Fibroblast of lung (primary cell): ENCODE measurements at places on chromosomes 5 and 9.

DNA sequence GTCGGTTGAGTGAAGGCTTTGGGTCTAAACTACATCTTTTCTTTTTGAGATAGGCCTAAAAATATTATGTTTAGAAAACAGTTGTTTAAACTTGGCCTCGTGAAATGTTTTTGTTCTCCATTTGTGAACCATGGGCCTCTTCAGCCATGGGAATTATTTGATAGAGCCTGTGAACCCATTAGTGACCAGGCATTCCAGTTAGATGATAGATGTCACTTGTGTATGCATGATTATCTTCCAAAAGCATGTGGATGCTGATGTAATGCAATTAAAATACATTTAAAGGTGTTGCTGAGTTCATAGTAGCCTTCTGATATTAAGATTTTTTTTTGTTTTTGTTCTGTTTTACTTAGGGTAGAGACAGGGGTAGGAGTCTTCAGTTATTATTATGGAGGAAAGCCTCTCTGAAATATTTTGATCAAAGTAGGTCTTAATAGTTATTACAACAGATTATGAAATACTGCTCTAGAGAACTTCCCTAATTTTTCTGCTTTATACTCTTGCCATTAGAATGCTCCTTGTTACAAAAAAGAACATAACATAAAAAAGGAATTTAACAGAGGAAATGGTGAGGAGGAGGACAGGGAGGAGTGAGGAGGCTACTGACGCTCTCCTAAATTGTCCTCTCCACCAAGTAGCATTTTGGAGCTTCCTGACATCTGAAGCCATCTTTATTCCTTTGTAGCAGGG lies 32.9 kb downstream of the CPEB4 start:
- DNase-seq: no peak

GRCh38 chr5:158832096-158832685 lies 267.5 kb downstream of the EBF1 start:
- DNase-seq: peak; percentile 15

DNA sequence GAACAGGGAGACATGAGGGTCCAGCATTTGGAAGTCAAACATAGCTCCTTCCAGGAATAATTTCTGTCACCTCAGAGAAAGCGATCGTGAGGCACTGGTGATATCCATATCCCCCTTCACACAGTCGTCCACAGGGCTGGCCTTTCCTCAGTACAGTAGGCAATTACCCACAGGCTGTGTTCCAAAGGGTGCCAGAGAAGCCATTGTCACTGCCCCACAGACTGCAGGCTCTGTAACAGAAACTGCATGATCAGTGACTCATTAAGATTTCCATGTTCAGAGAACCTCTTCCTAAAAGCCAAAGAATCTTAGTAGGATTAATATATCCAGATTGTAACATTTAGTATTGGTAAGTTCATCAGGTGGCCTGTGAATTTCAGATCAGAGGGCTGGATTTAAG lies 127.6 kb downstream of the RPS23 start:
- no peak for DNase-seq

GRCh38 chr5:126003309-126003708 lies 419.9 kb upstream of the GRAMD2B start:
- peak; percentile 93 for DNase-seq

DNA sequence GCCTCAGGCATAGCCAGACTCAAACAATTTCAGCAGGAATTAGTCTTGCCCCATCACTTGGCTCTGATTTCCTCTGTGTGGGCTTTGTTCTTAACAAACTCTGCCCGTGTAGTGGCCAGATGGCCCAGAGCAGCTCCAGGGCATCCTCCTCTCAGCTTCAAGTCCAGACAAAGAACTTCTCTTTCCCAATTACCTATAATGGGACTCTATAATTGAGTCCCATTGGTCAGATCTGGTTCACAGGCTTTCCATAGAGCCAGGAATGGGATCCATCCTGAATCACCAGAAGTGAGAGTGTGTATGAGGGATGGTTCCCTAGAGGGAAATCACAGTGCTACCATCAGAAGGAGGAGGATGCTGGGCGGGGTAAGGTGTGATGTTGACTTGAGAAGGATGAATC lies 515.8 kb downstream of the KIF4B start:
- peak; percentile 4 for DNase-seq

DNA sequence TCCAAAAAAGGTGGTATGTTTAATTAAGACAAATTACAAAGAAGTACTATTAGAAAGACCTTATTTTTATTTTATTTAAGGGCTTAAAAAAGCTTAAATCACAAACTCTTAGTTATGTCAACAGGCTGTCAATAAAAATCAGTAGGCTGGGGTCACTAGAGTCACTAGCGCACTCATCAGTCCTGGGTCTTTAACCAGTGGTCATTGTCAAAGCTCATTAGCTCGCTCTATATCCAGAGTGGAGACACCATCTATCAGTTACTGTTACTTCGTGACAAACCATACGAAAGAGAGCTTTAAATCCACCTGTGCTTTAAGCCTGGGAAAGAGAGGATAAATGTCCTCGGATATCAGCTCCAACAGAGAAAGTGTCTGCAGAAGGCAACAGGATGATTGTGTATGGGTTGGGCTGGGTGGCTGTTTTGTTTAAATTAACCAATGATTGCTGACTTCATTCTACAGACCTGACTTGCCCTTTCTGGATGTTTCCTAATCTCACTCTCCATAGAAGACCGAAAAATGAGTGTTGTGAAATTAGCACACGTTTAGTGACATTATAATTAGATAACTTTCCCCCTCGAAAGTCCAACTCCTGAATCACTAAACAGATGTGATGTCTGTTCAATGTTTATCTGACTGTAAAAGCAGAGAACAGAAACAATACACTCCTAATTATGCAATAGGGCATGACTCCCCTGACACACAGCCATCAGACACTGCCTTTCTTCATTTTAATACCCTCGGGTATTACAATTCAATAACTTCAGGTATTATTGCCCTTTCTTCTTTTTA lies 123.6 kb upstream of the TNPO1 start:
- DNase-seq: no peak

- peak; percentile 42 for DNase-seq
Observed at GRCh38 chr9:130805510-130806326, 29.3 kb upstream of the ABL1 start.

GRCh38 chr5:88677376-88677895 lies 205.5 kb downstream of the MEF2C start:
- peak; percentile 47 for DNase-seq

GRCh38 chr9:136170006-136170901 lies 34.7 kb downstream of the LHX3 start:
- DNase-seq: no peak

GRCh38 chr5:138037907-138038633 lies 5.2 kb upstream of the FAM13B start:
- no peak for DNase-seq

GRCh38 chr9:129834489-129835127 lies 467 bp downstream of the C9orf78 start:
- no peak for DNase-seq

DNA sequence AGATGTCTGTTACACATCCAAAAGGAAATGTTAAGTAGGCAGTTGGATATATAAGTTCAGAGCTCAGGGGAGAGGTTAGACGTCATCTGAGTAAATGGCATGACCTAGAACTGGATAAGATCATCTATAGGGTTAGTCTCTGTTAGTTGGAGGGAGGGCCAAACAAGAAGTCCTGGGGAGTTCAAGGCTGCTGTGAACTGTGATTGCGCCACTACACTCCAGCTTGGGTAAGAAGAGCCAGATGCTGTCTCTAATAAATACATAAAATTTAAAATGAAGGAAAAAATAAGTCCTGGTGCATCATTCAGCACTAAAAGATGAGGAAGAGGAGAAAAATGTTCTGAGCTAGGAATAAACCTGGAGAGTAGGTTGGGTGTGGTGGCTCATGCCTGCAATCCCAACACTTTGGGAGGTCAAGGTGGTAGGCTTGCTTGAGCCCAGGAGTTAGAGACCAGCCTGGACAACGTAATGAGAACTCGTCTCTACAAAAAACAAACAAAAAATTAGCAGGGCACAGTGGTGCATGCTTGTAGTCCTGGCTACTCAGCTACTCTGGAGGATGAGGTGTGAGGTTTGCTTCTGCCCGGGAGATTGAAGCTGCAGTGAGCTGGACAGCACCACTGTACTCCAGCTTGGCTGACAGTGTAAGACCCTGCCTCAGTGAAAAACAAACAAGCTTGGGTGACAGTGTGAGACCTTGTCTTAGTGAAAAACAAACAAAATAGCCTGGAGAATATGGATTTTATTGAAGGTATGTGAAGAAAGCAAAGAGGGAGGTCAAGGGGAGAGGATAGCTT lies 123.6 kb downstream of the ACTBL2 start:
- DNase-seq: peak; percentile 38

GRCh38 chr5:77864997-77865396 lies 88.9 kb upstream of the TBCA start:
- DNase-seq: no peak
